ENCODE measurements at places on chromosomes 12 and 14.

DNA sequence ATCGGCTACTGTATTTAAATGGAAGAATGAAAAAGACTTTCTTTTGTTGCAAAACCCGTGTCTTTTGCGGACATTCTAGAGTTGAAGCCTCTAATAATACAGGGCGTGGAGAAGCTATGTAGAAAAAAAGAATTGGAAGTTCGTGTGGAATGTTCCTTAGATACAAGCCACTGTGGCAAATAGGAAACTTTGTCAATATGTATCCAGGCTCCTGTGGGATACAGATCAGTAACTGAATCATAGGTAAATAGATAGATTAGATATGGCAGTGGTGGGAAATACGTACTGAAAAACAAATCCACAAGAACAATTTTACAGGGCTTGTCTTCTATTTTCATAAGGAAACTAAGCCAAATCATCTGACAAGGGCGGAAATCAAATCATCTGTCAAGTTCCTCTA is 245.4 kb downstream of the EGLN3 start:
- DNase-seq: no peak

- no peak for DNase-seq
These were observed 45.1 kb upstream of the CHGA start for GRCh38 chr14:92877757-92878431.

- no peak for DNase-seq
These were observed 153.1 kb downstream of the TMEM117 start for GRCh38 chr12:43988838-43989560.

DNA sequence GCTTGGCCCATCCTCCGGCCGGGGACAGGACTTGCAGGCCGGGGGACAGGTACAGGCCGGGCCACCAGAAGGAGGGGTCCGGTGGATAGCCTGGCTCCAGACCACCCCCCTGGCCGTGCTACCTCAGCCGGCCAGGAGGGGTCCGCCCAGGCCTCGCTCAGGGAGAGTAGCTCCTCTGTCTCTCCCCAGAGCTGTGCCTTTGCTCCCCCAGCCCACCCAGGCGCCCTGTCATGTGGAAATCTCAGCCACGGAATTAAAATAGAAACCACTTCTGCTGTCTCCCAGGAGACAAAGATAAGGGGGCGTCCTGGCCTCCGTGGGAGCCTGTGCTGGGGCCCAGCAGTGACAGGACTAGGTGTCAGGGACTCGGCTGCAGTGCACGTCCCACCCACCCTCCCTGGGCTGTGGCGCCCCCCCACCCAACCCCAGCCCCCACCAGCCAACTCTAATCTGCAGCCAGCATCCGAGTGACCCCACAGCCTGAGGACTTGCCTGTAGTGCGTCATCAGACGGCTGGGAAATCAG is 3.3 kb upstream of the CRIP2 start:
- no peak for DNase-seq

DNA sequence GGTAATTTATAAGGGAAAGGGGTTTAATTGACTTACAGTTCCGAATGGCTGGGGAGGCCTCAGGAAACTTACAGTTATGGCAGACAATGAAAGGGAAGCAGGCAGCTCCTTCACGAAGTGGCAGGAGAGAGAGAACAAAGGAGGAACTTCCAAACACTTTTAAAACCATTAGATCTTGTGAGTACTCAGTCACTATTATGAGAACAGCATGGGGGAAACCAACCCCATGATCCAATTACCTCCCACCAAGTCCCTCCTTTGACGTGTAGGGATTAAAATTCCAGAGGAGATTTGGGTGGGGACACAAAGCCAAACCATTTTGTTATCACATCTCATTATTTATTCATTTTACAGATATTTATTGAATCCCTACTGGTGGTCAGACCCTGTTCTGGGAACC is 822.8 kb downstream of the GALC start:
- DNase-seq: no peak

DNA sequence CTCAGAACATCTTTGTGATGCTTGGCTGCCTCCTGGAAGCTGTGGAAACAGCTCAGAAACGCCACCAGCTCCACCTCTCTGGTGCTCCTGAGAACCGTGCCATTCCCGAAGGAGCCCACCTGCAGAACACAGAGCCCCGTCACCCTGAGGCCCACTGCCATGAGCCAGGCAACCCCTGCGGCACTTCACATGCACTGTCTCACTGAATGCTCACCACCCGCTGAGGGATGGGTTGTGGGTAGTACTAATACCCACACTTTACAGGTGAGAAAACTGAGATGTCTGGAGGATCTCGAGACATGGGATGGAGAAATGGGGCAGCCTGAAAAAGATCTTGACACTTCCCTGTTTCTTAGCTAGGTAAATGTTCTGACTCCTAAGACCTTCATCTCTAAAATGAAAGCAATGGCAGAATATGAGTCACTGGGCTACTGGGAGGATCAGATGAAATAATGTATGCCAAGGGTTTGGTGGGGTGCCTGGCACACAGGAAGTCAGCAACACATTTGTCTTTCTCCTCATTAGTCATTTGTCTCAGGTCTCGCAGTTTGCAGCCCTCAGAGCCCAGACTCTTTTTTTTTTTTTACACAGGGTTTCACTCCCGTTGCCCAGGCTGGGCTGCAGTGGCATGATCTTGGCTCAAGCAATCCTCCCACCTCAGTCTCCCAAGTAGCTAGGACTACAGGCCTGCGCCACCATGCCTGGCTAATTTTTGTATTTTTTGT is 5.3 kb downstream of the OASL start:
- DNase-seq: no peak

DNA sequence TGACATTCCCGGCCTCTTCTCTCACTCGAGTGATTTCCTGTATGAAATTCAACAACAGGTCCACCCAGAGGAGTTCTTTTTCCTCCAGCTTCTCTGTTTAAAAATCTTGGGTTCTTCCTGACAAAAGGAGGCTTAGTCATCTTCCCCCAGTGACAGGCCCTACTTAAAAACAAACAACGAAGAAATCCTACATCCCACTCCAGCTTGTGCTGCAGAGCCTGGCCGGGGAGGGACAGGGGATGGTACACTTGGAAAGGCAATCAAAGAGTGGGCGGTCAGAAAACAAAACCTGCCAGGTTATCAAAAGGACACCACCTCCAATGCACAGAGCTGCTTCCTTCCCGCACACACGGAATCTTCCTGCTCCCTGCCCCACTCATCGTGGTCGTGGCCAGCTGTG is 101.3 kb downstream of the CACNA1C start:
- DNase-seq: peak; percentile 19

DNA sequence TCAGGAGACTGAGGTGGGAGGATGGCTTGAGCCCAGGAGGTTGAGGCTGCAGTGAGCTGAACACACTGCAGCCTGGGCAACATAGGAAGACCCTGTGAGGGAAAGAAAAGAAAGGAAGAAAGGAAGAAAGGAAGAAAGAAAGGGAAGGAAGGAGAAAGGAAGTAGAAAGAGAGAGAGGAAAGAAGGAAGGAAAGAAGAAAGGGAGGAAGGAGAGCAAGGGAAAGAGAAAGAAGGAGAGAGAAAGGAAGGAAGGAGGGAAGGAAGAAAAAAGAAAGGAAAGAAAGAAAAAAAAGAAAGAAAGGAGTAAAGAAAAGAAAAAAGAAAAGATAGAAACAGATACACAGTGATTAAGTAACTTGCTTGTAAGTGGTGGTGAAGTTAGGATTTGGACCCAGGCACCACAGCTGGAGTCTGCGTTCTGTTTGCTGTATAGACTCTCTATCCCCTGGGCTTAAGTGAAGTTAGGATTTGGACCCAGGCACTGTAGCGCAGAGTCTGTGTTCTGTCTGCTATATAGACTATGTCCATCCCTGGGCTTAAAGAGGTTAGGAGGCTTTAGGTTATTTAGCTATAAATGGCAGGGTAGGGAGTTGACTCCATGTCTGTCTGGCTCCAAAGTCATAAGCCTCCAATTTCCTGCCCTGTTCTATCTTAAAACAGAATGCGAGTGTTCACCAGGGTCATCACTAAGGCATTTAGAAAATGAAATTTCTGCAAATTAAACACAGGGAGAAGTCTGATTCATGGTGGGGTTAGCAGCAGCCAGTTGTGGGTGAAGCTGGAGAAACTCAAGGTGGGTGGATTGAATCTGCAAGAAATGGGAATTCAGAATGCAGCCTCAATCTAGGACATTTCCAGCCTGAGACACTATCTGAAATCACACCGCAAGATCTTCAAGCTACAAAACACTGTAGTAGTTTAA is 13.3 kb upstream of the C12orf75 start:
- DNase-seq: peak; percentile 30

DNA sequence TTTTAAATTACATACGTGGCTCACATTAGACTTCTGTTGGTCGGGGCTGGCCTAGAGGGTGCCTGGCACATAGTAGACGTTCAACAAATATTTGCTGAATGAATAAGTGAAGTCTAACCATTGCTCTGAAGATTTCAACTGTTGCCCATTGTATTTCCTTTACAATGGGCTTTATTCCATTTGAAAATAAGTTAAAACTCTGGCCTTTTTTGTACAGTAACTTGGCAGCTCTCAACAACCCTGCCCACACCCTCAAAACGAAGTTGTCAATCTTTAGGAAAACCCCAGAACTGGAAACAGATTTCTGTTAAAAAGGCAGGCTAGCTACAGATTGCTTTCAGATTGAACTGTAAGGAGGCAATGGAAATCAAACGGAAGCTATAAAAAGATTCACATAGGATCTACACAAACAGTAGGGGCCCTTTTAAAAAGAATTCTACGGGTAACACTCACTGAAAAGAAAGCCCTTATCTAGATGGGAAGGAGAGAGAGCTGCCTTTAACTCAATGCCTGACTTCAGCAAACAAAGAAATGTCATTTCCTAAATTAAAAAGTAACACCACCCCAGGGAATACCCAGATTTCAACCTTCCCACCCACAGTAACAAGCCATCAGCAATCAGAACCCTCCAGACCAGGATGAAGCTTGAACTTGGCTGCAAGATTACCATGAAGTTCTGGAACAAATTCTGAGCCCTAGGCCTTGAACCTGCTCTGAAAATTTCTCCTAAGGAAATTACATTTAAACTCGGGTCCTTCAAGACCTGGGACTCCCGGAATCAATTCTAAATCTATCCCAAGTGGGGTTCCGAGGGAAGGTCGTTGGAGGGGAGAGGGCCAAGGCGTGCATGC is 1.4 kb downstream of the WSB2 start:
- peak; percentile 56 for DNase-seq

DNA sequence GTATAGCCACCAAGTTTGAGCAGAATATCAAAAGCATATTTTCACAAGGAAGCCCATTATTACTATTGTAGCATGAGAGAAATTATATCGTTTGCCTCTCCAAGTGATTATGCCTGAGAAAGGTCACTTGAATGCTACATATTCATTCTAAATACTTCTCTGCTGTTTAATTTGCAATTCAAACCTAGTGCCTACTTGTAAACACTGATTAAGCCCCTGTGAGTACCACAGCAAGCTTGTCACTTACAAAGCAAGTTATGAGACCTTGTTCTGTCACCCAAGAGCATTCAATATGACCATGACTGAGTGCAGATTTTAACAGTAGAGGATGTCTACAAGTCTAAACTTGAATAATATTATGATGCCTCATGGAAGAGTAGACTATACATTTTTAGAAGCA is 124.7 kb upstream of the SSTR1 start:
- no peak for DNase-seq

DNA sequence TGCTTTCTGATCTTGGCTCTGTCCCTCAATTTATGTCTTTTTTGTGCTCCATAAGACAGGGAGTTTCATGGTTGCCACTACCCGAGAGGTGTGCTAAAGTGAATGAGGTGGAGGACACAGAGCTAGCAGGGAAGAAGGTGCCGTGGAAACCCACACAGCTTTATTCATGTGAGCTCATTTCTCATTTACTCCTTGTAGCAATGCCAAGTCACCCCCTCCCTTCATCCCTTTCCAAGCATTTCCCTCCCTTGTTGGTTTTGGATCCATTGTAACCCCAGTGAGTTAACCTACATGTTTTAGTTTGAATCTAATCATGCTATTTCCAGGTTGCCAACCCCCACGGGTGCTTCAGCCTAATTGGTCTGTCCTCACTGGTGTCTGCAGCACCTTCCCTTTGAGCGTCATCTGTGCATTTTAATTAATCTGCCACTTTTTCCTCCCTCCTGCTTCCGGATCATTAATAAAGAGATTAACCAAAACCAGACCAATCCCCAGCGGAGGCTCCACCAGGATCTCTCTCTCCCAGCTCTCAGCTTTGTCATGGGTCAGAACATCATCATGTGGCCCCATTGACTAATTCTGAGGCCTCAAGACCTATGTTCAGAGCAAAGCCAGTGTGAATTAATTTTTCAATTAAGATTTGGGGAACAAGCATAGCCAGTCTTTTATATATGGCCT is 56.2 kb downstream of the NTF3 start:
- DNase-seq: no peak

DNA sequence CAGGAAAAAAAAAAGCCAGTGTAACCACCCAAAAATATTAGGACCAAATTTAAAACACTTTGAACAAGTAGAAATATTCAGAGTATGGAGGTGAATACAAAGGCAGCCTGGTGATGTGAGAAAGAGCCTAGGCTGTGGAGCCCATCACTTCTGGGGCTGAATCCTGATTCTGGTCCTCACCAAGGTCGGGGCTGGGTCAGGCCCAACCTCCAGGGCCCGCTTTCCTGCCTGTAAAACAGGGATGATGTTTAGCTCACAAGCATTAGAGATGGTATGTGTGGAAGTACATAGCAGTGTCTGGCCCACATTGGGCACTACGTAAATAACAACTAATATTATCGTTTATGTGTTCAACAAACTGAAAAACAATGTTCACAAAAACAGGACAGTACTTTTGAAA is 7.8 kb upstream of the CAMKK2 start:
- DNase-seq: no peak

- DNase-seq: no peak
These were observed 19.0 kb downstream of the FAM222A start for GRCh38 chr12:109732321-109733305.

GRCh38 chr12:12718853-12719252 is 1.7 kb downstream of the CDKN1B start:
- DNase-seq: no peak

DNA sequence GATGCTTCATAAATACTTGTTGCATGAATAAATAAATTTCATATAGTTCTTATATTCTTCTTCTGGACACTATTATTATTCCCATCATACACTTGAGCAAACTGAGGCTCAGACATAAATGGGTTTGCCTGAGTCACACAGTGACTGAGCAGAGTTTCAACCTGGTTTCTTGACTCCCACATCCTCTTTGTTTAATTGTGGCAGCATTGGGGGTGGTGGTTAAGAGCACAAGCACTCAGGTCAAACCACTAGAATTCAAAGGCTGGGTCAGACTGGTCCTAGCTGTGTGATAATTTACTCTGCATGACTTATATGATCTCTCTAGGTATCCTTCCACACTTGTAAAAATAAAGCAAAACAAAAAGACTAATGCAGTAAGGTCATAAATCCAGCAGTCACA is 274.9 kb upstream of the SRRM4 start:
- no peak for DNase-seq

GRCh38 chr14:79117561-79117960 is 947.4 kb downstream of the NRXN3 start:
- no peak for DNase-seq
